ENCODE measurements at places on chromosomes 11 and 22.

DNA sequence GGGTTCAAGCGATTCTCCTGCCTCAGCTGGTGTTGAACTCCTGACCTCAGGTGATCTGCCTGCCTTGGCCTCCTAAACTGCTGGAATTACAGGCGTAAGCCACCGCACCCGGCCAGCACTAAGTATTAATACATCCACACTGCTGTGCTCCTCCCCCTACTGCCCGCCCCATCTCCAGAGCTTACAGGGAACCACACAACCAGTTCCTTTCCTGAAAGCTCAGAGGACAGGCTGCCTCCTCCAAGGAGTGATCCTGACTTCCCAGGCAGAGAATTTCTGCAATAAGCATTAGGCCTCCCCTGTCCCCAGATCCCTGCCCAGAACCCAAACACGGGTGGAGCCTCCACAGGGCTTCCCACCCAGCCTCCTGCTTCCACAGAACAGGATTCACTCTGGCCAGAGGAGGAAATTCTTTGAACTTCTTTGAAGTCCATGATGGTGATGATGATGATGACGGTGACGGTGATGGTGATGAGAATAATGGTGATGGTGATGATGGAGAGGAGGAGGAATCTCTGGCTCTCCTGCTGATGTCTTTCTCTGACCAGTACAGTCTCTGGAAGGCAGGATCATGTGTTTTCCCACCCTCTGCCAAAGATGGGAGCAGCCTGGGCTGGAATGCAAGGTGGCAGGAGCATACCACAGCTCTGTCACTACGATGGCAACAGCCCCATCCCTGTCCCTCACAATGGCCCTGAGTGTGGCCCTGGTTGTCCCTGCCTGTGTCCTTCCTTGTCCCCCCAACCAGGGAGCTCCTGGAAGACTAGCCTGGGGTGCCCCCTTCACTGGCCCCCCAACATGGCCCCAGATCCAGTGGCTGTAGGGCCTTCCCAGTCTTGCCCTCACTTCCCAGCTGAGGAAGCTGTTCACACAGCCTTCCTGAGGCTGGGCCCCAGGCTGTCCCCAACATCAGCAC lies 33.5 kb upstream of the CSNK1E start:
- DNase-seq: peak; percentile 60

- no peak for DNase-seq
Observed at GRCh38 chr11:68053981-68054812, 15.4 kb downstream of the TCIRG1 start.

- no peak for DNase-seq
Observed at GRCh38 chr11:73229896-73230875, 12.1 kb downstream of the P2RY2 start.

DNA sequence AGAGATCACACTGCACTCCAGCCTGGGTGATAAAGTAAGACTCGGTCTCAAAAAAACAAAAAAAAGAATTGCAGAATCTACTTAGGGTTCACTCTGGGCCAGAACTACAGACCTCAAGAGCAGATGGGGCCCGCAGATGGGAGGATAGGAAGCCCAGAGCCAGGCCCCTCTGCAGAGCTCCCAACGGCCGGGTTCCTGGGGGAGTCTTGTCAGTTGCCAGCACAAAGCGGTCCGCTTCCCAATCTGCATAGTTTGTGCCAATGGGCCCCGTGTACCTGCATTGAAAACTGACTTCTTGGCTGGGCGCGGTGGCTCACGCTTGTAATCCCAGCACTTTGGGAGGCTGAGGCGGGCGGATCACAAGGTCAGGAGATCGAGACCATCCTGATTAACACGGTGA lies 1.7 kb upstream of the CHID1 start:
- DNase-seq: no peak

GRCh38 chr11:11608783-11609232 lies 13.0 kb downstream of the GALNT18 start:
- DNase-seq: no peak

GRCh38 chr11:96137373-96137772 lies 205.6 kb downstream of the MAML2 start:
- no peak for DNase-seq

GRCh38 chr11:78189174-78189724 lies 530 bp downstream of the USP35 start:
- no peak for DNase-seq

DNA sequence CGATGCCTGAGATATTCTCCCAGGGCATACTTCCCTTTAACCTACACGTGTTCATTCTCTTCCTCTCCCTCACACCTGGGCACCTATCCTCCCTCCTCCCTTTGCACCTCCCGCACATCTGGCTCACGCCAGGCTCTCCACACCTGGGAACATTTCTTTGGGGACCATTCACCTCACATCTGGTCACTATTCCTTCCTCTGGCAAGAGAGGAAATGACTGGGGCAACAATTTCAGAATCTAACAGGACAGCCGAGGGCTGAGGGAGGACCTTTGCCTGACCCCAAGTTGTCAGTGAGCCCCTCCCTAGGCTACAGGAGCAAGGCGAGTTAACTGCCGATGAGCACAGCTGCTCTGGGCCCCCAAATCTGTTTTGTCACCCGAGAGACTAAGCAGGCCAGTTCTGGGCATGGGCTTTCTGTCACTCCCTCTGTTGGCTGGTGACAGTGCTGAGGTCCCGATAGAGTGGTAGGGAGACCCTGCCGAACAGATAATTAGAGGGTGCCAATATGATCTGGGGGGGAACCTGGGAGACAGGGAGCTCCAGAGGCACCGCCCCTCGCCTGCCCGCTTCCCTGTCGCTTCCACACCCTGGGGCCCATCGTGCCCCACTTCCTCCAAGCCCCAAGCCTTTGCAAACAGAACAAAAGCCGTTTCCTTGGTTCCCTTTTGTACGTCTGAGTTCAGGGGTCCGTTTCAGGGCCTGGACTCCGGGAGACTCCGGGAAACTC lies 45.6 kb downstream of the EIF3F start:
- peak; percentile 56 for DNase-seq

GRCh38 chr11:1643146-1643690 lies 13.6 kb downstream of the KRTAP5-5 start:
- peak; percentile 84 for DNase-seq

GRCh38 chr11:27914080-27914479 lies 193.9 kb downstream of the KIF18A start:
- DNase-seq: no peak

GRCh38 chr11:115541518-115541917 lies 37.3 kb upstream of the CADM1 start:
- no peak for DNase-seq

- no peak for DNase-seq
Observed at GRCh38 chr11:41446566-41446965, 12.9 kb downstream of the LRRC4C start.

GRCh38 chr11:10492084-10492483 lies 37.0 kb downstream of the AMPD3 start:
- DNase-seq: no peak

DNA sequence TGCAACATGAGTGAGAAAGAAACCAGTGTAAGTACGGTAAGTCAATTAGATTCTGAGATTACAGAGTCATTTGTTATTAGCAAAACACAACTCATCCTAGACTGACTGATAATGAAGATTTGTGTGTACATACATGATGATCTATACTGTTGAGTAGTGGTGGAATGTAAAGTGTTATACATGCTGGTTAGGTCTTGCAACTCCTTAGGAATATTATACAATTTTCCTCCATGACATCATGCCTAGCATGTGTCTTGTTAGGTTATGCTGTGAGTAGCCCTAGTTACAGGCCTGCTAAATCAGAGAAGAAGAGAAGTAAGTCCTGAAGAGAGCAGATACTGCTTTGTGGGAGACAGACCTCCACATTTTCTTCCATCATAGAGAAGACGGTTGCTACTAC lies 880.6 kb downstream of the LUZP2 start:
- DNase-seq: no peak

DNA sequence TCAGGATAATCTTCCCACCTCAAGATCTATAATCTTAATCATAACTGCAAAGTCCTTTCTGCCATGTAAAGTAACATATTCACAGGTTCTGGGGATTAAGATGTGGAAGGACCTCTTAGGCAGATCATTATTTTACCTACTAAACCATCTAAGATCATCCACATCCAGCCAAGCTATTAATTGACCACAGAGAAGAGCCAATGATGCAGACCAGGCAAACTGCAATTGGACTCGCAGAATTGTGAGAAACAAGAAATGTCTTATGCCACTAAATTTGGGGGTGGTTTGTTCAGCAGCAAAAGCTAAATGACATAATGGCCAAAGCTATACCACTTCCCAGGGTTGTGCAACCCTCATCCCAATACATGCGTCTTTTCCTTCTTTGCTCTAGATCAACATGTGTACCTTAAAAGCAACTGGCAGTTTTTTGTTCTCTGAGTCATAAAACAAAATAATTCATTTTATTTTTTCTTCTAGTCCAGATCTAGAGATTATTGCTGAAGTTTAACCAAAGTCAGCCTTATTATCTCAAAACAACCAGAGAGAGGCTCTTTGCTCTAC lies 88.7 kb upstream of the CHRM4 start:
- no peak for DNase-seq

GRCh38 chr22:22920910-22921550 lies 33.4 kb downstream of the IGLL5 start:
- no peak for DNase-seq

GRCh38 chr11:132751516-132752250 lies 780.6 kb downstream of the OPCML start:
- no peak for DNase-seq

DNA sequence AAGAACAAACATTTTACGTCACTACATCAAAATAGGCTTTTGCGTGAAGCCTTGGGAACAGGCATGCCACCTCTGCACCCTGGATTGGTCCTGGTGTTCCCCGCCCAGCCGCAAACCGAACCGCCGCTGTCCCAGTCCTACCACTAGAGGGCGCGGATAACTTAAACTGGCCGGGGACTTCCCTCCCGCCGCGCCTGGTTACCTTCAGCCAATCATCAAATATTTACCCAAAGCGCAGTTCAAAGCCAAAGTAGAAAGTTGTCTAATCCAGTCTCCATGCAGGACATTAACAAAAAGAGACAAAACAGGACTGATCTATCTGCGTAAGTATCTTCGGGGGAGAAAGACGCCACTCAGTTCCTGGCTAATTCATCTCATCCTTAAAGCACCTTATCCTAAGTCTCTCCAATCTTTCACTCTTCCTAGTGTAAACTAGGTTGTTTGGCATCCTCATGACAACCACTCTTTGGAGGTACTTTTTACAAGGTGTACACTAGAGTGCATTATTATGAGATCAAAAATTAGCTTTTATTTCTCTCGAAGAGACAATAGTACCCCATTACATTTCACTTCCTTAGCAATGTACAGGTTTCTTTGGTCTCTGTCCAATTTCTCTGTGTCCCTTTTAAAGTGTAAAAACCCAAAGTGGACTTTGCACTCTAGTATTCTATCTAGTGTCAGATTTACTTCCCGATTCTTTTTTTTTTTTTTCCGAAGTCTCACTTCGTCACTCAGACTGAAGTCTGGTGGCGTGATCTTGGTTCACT lies 3.9 kb upstream of the CRY2 start:
- no peak for DNase-seq

- no peak for DNase-seq
Observed at GRCh38 chr11:32658639-32659406, 75.2 kb downstream of the EIF3M start.

DNA sequence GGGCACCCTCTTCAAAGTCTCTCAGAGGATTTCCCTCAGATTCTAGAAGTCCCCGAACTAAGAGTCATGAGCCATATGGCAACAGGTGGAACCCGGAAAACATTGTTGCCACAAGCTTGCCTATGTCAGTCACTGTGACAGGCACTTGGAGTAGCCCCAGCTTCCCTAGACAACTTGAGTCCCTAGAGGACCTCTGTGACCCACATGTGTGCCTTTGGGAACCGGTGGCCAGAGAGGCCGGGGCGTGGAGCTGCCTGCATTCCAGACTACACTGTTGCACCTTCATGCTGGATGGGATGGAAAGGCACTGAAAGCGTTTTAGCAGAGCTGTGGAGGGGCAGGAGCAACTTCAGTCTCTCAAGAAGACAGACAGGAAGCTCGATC lies 12.1 kb downstream of the SLC37A2 start:
- DNase-seq: no peak

- DNase-seq: no peak
Observed at GRCh38 chr22:50257041-50257440, 4.4 kb downstream of the MAPK12 start.

Measured in chondrocyte (in vitro differentiated cells).